GM23338 (cell line): ENCODE measurements at places on chromosomes 5 and 9. TPM values are rescaled to one million over a fixed set of nuclear protein-coding genes. Genes with fewer than 3 reads are reported as not detected.

- no peak for DNase-seq
These were observed 586.5 kb downstream of the CETN3 start for GRCh38 chr5:89823046-89823445.

GRCh38 chr9:77010527-77010926 lies 8.9 kb upstream of the FOXB2 start:
- no peak for DNase-seq

GRCh38 chr5:141192110-141192725 lies at the start of gene PCDHB10:
PCDHB10 (plus strand) TSS chr5:141192353; CDS start chr5:141192553, 200 bp downstream.
- peak; percentile 90 for DNase-seq

Gene SLCO6A1
- polyA plus RNA-seq, result 0.34 and 1.0 TPM in 2 replicates

DNA sequence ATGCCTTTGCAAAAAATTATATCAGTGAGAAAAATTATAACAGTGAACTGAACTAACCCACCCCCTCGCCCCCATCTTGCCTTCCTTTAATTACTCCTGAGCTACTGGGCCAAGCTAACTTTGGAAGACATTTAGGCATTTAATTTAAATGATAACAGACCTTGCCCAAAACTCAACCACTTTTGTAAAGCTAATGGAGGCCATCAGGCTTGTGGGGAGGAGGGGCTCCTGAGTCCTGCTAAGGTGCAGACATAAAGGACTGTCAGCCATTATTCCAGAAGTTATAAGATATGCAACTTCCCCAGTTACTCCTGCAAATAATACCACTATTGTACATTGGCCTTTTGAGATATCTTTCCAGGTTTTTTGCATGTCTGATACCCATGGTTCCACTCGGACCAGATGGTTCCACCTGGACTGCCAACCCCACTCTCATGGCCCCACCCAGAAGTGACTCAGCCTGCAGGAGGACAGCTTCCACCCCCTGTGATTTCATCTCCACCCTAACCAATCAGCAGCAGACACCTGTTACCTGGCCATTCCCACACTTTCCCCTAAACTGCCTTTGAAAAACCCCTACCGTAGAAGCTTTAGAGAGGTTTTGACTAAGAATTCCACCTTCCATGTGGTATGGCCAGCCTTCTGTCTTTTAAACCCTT lies 805.4 kb upstream of the CDH6 start:
- DNase-seq, result peak; percentile 33

DNA sequence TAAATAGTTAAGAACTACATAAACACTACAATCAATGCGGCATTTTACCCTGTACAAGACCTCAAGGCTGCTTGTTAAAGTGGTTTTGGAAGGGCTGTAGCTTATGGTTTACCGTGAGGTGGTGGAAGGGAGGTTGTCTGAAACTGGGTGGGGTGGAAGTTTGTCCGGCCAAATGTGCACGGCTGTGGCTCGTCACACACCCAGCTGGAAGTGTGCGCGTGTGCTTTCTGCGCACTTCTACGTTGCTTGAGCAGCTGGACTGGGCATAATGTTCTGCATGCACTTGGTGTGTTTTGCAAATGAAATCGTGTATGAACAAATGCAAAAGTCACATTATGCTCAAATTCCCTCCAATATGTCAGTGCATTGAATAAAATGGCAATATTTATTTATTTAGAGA lies 17.4 kb upstream of the FLT4 start:
- DNase-seq, result no peak

Gene GZMA
- polyA plus RNA-seq, result not detected in 2 replicates

DNA sequence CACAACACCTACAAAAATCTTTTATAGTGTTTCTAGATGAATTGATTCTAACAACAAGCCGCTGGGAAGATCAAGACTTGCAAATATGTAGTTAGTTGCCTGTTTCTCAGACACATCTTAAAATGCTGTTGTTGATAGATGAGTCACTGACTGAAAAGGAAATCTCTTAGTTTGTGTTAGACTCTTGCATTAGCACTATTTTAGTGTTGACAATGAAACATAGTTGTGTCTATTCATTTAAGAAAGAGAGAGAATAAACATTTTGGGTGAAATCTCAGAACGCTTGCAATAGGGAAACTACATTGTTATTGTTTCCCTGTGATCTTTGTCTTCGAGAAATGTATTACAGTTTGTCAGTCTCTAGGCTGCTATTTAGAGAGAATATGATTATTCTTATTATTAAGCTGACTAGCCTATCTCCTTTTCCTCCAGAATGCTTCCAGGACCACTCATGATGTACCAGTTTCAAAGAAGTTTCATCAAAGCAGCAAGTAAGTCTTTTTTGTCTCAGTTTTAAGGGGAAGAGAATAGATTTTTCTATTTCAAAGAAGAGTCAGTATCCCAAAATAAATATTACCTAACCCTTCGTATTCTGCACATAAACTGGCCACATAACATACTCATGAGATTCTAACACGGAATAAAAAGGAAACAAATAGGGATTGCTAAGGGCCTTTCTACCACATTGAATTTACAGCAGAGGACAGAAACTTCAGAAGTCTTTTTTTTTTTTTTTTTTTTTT lies 285.6 kb downstream of the ARHGAP26 start:
- DNase-seq, result no peak

Gene MAPK9
- polyA plus RNA-seq, result 13.6 and 16.8 TPM in 2 replicates

- no peak for DNase-seq
These were observed 48.0 kb downstream of the ZNF366 start for GRCh38 chr5:72459089-72459661.
